ENCODE measurements at places on chromosomes 7 and 10.

DNA sequence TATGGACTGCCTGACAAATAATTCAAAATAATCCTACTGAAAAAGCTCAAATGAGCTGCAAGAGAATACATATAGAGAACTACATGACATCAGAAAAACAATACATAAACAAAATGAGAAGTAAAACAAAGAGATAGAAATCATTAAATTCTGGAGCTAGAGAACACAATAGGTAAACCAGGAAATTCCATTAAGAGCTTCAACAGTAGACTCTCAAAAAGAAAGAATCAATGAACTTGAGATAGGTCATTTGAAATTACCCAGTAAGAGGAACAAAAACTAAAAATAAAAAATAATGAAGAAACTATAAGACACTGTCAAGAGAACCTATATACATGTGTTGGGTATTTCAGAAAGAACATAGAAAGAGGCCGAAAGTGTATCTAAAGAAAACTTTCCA is 186.3 kb downstream of the PTN start:
- DNase-seq = no peak

DNA sequence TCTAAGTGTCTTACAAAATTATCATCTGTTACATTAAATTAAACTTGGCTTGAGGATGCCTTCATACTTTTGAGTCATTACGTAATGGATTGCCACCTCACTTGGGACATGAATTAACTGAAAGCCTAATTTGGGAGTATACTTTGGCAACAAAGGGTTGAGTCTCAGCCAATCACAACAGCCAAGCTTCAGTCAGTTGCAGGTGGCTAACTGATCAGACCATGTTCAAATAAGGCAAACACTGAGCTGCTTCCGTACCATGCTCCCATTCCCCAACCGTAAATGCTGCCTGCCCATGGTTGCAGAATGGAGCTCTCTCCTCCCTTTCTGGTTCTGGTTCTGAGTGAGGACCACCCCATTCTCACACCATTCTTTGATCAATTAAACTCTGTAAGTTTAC is 92.9 kb upstream of the STK17A start:
- DNase-seq = no peak

DNA sequence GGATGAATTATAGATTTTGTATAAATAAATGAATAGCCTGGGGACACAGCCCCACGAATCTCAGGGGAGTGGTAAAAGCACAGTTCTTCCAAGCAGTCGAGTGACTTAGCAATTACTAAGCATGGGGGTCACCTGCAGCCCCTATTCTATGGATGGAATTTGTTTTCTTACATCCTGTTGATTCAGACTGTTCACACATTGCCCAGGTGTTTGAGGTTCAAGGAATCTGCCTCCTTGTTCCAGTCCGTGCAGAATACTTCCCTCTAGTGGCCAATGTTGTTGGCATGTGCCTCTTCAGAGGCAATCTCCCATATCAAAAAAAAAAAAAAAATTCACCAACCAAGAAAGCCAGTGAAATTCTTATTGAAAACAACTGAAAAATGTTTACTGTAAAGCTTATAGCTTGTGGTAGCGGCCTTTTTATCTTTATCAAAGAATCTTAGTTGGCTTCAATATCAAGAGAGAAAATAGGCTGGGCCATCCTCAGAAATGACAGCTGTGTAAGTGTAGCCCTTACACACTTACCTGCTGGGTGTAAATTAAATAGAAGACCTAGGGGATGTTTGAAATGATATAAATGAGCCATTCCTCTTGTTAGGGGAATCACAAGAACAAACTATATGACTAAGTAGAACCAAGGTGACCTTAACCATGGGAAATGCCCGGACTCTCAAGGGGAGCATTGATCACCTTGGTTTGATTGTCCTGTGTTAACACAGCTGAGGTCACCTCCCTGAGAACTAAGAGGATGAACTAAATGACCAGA is 7.8 kb downstream of the LIPM start:
- DNase-seq = no peak

DNA sequence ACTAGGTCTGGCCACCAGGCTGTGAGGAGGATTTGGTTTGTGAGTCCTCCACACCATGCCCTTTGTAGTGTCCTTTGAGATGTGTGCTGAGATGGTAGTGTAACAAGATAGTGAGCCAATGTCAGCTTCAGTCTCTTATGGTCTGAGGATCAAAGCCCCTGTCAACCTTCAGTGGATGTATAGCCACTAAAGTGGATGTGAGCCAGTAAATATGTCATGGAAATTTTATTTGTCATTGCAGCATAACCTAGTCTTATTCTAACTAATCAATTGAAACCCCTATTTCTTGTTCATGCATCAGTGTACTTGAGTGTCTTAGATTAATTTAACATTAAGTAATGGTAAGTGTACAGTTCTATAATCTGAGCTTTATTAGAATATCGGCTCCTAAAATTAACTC is 51.0 kb upstream of the WAC start:
- DNase-seq = no peak

GRCh38 chr7:67343114-67343513 is 346.5 kb downstream of the TYW1 start:
- no peak for DNase-seq

Data from stimulated activated CD4-positive, alpha-beta T cell treated with anti-CD3 and anti-CD28 coated beads, Interleukin-1b, Interleukin-23, amount 100 ng/mL, for 1 hour (primary cell).